ENCODE measurements at places on chromosomes 7 and 10. TPM values are rescaled to one million over a fixed set of nuclear protein-coding genes. Genes with fewer than 3 reads are reported as not detected.

DNA sequence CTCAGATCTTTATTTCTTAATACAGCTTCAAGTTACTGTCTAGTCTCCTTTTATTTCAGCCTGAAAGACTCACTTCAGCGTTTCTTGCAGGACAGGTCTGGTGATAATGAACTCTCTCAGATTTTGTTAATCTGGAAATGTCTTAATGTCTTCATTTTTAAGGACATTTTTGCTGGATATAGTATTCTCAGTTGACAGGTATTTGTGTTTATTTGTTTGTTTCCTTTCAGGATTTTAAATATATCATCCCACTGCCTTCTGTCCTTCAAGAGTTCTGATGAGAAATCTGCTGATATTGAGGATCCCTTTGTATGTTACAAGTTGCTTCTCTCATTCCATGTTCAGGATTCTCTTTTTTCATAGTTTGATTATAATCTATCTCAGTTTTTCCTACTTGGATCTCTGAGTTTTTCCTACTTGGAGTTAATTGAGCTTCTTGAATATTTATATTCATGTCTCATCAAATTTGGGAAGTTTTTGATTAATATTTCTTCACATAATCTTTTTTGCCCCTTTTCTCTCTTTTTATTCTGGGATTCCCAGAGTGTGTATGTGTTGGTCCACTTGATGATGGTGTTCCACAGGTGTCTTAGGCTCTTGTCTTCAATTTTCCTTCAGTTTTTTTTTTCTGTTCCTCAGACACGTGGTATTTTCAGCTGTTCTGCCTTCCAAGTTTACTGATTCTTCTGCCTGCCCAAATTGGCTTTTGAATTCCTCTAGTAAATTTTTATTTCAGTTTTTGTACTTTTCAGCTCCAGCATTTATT, 49.9 kb downstream of the PTEN start:
- no peak for DNase-seq

The OGDH gene
- total RNA-seq: 160 TPM

The CFAP69 gene
- 3.4 TPM for total RNA-seq

The CC2D2B gene
- 1.6 TPM for total RNA-seq

The FAM13C gene
- 6.0 TPM for total RNA-seq

- DNase-seq: no peak
These were observed 25.0 kb upstream of the CDH23 start for GRCh38 chr10:71371750-71372166.

GRCh38 chr7:38187794-38188440, 9.9 kb downstream of the STARD3NL start:
- no peak for DNase-seq

DNA sequence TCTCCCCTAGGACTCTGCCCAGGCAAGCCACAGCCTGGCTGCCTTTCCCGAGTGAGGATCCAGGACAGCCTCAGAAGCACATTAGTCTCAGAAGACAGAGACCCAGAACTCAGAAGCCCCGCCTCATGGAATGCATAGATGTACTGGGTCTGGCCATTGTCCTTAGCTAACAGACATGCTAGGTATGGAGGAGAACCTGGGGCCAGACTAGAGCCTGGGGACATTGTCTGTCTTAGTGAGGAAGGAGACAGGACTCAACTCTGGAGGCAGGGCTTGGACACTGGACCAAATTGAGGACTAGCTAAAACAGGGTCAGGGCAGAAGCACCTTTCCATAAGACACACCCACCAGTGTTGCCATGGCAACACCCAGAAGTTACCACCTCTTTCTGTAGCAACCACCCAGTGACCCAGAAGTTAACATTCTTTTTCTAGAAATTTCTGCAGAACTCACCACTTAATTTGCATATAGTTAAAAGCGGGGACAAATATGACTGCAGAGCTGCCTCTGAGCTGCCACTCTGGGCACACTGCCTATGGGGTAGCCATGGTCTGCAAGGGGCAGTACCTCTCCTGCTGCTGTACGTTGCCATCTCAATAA, 27.5 kb downstream of the TLX1 start:
- DNase-seq: no peak

The PPP1R17 gene
- not detected for total RNA-seq

The GIMAP2 gene
- 16.2 TPM for total RNA-seq

- no peak for DNase-seq
These were observed 714.9 kb downstream of the KCNMA1 start for GRCh38 chr10:76922666-76923065.

- DNase-seq: no peak
These were observed 16.2 kb upstream of the PAX2 start for GRCh38 chr10:100728928-100729861.

The ANKRD1 gene
- not detected for total RNA-seq

The EPHB6 gene
- 3.0 TPM for total RNA-seq

Measured in transverse colon (tissue), 4 donors.